ENCODE measurements at places on chromosomes 16 and 17.

DNA sequence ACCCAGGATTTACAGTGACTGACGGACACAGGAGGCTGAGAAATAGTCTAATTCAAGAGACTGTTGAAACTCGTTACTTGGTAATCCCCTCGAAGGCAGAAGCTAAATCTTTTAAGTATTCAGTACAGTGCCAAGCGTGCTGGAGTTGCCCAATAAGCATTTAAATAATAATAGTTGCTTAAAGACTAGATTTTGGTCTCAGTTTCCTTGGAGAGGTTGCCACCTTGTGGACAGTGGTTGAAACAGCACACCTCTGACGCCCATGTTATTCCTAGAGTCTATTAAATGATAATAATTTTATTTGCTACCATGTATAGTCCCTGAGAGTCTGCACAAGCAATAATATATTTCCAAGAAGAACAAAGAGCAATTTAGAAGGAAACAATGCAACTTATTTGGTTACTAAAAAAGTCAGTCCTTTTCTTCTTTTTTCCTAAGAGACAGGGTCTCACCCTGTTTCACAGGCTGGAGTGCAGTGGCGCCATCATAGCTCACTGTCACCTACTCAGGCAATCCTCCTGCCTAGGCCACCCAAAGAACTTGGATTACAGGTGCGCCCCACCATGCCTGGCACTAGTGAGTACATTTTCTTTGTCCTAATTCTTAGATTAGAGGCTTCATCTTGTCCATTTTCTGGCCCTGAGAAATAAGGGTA is 138.0 kb upstream of the NUDT7 start:
- H3K36me3 ChIP-seq: no peaks in the 10 kb centered on the region
- H3K27me3 ChIP-seq: no peaks in the 10 kb centered on the region
- no peak overlapping the region for H3K27ac ChIP-seq

DNA sequence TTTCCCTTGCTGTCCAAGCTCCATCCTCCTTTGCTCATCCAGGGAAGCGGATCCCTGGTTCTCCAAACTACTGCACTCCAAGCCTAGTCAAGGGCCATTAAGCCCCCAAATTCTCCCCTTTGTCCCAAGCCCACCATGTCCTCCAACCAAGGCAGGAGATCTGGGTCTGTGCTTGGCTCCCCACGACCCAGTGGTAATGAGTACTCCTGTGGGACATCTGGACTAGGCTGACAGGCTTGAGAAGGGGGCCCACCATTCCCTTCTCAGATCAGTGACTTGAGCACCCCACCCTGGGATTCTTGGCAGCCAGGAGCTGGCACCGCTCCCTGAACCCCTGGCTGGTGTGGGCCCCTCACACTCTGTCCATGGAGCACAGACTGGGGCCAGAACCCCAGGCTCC is 17.1 kb downstream of the OSBPL7 start:
- H3K36me3 ChIP-seq: peaks cover 14% of the 10 kb centered on the region
- no peak for DNase-seq
- H3K4me1 ChIP-seq: no peaks in the 10 kb centered on the region

DNA sequence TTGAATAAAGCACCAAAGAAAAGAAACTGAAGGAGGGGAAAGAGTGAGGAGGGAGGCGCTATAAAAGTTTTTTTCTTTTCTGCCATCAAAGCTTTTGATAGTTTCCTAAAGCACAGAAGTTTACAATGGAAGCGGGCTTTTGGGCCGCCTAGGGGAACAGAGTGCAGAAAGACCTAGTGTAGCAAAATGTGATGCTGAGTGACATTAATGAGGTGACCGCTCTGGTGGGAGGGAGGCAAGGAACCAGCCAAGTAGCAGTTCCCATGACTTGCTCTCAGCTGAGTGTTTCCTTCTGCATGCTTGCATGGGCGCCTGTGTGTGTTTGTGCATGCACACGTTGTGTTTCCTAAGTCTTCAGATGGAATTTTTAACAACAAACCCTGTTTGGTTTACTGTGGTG is 15.5 kb downstream of the MSI2 start:
- H3K4me3 ChIP-seq: no peak overlapping the region
- peak overlapping the region; percentile 78 for H3K27ac ChIP-seq
- DNase-seq: peak; percentile 67

DNA sequence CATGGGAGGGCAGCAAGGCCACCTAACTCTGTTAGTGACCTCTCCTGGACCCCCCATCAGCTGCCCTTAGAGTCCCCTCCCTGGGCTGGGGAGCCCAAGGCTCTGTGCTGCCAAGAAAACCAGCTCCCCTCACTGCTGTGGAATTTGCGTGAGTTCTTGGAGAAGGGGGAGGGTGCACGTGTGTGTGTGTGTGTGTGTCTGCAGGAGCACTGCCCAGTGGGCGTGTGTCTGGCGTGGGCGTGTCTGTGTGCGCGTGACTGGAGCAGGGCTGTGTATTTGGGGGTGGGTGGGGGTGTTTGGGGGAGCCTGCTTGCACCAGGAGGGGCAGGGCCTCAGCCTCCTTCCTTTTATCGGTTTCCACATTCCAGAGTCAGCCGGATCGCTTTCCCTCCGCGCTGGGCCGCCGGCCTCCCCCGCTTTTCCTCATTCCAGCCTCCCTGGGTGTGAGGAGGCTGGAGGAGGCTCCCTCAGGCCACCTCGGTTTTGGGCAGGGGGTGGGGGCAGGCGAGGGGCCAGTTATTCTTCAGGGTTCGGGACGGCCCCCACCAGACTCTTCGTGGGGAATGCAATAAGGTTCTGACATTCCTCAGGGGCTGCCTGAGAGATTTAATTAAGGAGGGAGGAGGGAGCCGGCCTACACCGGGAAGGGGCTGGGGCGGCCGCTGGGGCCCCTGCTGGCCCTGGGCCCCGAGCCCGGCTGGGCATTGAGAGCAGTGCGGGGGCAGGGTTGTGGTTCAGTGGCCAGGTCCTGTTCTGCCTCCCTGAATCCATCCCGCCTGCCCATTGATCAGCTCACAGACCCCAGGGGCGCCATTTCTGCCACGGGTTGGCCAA is 2.5 kb downstream of the VASN start:
- peaks cover 46% of the 10 kb centered on the region for H3K4me1 ChIP-seq
- peak overlapping the region; percentile 28 for H3K4me3 ChIP-seq
- H3K27ac ChIP-seq: peak overlapping the region; percentile 61
- H3K27me3 ChIP-seq: no peaks in the 10 kb centered on the region

- no peaks in the 10 kb centered on the region for H3K27me3 ChIP-seq
- no peak overlapping the region for H3K27ac ChIP-seq
- H3K4me1 ChIP-seq: no peaks in the 10 kb centered on the region
- H3K36me3 ChIP-seq: peaks cover 22% of the 10 kb centered on the region
Measured at GRCh38 chr17:4667166-4667565, 25.7 kb upstream of the ALOX15 start.

GRCh38 chr17:82647593-82648164 is 565 bp downstream of the WDR45B start:
- H3K27me3 ChIP-seq: no peaks in the 10 kb centered on the region
- H3K27ac ChIP-seq: peak overlapping the region; percentile 93
- peaks cover 11% of the 10 kb centered on the region for H3K36me3 ChIP-seq
- peak overlapping the region; percentile 90 for H3K4me3 ChIP-seq
- peak; percentile 23 for DNase-seq

- peaks cover 12% of the 10 kb centered on the region for H3K4me1 ChIP-seq
- DNase-seq: no peak
- H3K4me3 ChIP-seq: peak overlapping the region; percentile 6
- no peak overlapping the region for H3K27ac ChIP-seq
- H3K27me3 ChIP-seq: peaks cover 6% of the 10 kb centered on the region
- no peaks in the 10 kb centered on the region for H3K36me3 ChIP-seq
Measured at GRCh38 chr17:78132084-78132676, 1.6 kb downstream of the TMC8 start.

DNA sequence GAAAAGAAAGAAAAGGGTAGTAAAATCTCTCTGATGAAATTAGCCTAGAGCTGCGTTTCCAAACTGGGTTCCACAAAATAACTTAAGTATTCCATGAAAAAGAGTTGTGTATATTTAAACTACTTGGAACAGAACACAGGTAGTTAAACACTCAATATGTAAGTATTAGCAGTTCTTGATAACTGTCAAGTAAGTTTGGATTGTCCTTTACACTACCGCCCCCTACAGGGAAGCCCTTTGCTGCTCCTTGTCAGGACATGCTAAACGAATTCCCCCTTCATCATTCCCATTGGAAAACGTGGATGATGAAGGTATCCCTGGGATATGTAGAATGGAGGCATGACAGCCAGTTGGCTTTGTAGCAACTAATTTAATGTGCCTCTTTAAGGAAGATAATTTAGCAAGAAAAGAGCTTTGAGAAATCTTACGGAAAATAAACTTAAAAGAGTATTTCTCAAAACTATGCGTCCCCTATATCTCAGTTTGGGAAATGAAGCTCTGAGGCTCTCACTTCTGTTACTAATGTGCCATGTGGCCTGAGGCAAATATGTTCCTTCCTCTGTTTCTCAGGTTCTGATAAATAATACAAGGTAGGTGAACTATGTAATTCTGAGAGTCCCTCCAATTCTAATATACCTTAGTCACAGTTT is 18.8 kb downstream of the NCBP3 start:
- no peak overlapping the region for H3K4me3 ChIP-seq
- H3K36me3 ChIP-seq: peaks cover 23% of the 10 kb centered on the region
- DNase-seq: peak; percentile 54
- H3K4me1 ChIP-seq: no peaks in the 10 kb centered on the region

DNA sequence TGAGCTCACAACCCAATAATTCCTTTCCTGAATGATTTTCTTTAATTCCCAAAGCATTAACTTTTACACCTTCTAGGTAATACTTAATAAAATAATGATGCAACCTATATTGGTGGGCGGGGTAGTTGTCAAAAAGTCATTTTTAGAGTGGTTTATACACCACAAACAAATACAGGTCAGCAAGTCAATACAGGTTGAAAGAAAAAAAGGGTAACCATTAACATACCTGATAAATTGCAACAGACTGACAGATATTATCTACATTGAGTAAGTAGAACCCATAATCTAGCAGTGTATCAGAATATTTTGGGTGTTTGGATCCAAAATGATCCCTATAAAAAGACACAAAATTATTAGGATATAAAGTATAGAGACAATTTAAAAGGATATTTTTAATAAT is 39.3 kb downstream of the CHCT1 start:
- no peak for DNase-seq
- H3K4me1 ChIP-seq: no peaks in the 10 kb centered on the region
- H3K27me3 ChIP-seq: no peaks in the 10 kb centered on the region
- H3K4me3 ChIP-seq: no peak overlapping the region
- peaks cover 99% of the 10 kb centered on the region for H3K36me3 ChIP-seq

GRCh38 chr16:88811769-88812512 is at the start of gene APRT:
Gene APRT (minus strand): TSS chr16:88811928. CDS start chr16:88811899, 29 bp downstream.
- peak within 1 kb of the TSS; percentile 94 for H3K27ac ChIP-seq
- H3K4me1 ChIP-seq: peaks cover 11% of the 10 kb centered on the region
- no peaks in the 10 kb centered on the region for H3K27me3 ChIP-seq
- peak; percentile 92 for DNase-seq
- H3K36me3 ChIP-seq: peaks cover 33% of the 10 kb centered on the region

DNA sequence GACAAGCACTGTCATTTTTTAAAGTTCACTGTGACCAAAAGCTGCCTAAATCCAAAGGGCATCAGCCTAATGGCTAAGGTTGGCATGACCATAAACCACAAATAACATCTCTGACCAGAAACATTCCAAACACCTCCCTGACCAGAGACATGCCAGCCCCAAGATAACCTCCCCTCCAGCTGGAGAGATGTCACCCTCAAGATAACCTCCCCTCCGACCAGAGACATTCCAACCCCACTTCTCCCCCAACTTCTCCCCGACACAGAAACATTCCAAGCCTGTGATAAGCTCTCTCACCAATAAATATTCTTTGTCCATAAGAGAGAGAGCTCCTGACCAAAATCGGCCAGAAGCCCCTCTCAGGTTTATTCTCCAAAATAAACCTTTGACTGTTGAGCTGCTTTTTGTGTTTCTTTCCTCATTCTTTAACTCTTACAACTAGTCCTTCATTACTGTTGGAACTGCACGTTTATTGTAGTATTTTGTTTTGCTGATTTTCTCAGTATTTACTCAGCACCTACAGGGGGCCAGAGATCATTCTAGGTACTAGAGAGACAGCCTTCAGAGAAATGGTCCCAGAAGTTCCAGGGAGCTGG is 325.6 kb downstream of the SLC39A11 start:
- no peaks in the 10 kb centered on the region for H3K36me3 ChIP-seq
- no peak for DNase-seq
- no peak overlapping the region for H3K27ac ChIP-seq

DNA sequence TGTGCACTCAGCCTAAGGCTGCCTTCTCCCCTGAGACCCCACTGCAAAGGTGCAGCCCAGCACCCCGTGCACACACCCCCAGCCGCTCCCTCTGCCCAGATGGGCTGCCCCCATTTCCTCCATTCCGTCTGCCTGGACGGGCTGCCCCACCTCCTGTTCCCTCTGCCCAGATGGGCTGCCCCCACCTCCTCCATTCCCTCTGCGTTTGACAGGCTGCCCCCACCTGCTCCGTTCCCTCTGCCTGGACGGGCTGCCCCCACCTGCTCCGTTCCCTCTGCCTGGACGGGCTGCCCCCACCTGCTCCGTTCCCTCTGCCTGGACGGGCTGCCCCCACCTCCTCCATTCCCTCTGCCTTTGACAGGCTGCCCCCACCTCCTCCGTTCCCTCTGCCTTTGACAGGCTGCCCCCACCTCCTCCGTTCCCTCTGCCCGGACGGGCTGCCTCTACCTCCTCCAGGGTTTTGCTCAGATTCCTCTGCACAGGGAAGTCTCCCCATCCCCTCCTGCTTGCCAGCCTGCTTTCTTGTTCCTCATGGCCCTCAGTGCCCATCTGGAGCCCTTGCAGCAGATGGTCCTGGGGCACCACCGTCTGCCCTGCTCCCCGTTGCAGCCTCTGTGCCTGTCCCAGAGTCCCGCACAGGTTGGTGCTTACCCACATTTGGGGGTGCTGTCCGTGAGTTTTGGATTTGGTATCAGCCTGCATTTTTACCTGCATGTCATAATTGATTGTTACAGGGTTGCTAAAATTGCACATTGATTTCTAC is 23.4 kb upstream of the IL17C start:
- H3K27ac ChIP-seq: no peak overlapping the region
- no peak overlapping the region for H3K4me3 ChIP-seq
- H3K36me3 ChIP-seq: peaks cover 29% of the 10 kb centered on the region
- DNase-seq: no peak
- H3K27me3 ChIP-seq: peaks cover under 1% of the 10 kb centered on the region

DNA sequence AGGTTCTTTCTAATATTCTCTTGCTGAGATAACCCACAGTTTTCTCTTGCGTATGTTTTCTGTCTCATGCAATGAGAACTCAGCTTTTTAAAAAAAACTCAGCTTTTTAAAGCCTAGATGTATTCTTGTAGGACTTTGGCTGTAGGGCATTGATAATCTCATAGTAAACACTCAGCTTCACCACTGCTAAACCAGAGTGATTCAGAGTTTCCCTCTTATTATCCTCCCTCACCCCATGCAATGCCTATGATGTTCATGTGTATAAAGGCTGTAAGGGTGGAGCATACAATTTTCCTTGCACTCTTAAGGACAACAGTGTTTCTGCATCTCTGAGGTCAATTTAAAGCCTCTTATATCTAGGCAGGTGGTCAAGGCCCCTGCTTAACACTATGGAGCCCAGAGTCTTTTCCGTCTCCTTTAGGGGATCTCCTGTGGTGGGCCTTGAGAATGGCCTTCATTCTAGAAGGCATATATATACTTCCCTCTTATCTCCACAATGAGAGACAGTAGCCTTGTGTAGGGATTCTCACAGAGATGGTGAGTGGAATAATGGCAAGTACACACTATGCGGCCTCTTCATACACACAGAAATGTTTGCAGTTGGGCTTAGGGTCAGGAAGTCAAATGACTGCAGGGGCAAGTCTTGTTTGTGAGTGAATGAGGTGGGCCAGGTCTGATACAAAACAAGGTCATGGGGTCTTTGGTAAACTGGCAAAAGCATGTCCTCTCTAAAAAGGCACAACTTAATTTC is 279.6 kb downstream of the HS3ST3A1 start:
- no peaks in the 10 kb centered on the region for H3K27me3 ChIP-seq
- no peaks in the 10 kb centered on the region for H3K36me3 ChIP-seq
- no peaks in the 10 kb centered on the region for H3K4me1 ChIP-seq
- DNase-seq: no peak

Measured in neuronal stem cell (in vitro differentiated cells).